HCT116 (cell line): ENCODE measurements at places on chromosomes 16 and 17. TPM values are rescaled to one million over a fixed set of nuclear protein-coding genes. Genes with fewer than 3 reads are reported as not detected.

Gene FOXL1
- total RNA-seq: 7.5 TPM

Gene C17orf50
- not detected for total RNA-seq

Gene BCO1
- total RNA-seq: not detected

Gene KRT24
- not detected for total RNA-seq

Gene RGS9
- 8.6 TPM for total RNA-seq

Gene KLHL11
- 22.4 TPM for total RNA-seq

Gene PRKCB
- 0.89 TPM for total RNA-seq

Gene SRCIN1
- total RNA-seq: 10.5 TPM

Gene KRTAP17-1
- total RNA-seq: not detected

Gene NGFR
- 6.1 TPM for total RNA-seq

Gene C17orf58
- total RNA-seq: 38.1 TPM

Gene CLEC19A
- not detected for total RNA-seq

Gene TRIM47
- total RNA-seq: 86.7 TPM

Gene TCAP
- 1.5 TPM for total RNA-seq

Gene SDR42E2
- total RNA-seq: 0.27 TPM

Gene KAT2A
- total RNA-seq: 41.2 TPM

Gene PPP1R1B
- 0.49 TPM for total RNA-seq

Gene KRTAP1-5
- not detected for total RNA-seq

Gene HIC1
- total RNA-seq: 0.64 TPM

Gene MYADML2
- total RNA-seq: not detected

Gene GPRC5C
- 54.4 TPM for total RNA-seq

Gene MT1A
- not detected for total RNA-seq

Gene ST6GALNAC1
- not detected for total RNA-seq

Gene FOXK2
- total RNA-seq: 122 TPM

Gene PYY
- total RNA-seq: 0.52 TPM

Gene TEKT5
- total RNA-seq: 0.37 TPM
